ENCODE measurements at places on chromosomes 4 and X.

GRCh38 chrX:131288188-131288587 is 918 bp downstream of the IGSF1 start:
- DNase-seq = no peak

DNA sequence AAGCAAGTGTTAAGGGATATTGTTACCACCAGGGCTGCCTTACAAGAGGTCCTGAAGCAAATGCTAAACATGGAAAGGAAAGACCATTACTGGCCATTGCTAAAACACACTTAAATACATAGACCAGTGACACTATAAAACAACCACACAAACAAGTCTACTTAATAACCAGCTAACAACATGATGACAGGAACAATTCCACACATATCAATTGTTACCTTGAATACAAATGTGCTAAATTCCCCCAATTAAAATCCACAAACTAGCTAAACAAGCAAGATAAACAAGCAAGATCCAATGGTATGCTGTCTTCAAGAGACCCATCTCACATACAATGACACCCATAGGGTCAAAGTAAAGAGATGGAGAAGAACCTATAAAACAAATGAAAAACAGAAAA is 20.5 kb upstream of the MAGEA8 start:
- no peak for DNase-seq

GRCh38 chr4:23558101-23558500 is 331.7 kb downstream of the PPARGC1A start:
- no peak for DNase-seq

DNA sequence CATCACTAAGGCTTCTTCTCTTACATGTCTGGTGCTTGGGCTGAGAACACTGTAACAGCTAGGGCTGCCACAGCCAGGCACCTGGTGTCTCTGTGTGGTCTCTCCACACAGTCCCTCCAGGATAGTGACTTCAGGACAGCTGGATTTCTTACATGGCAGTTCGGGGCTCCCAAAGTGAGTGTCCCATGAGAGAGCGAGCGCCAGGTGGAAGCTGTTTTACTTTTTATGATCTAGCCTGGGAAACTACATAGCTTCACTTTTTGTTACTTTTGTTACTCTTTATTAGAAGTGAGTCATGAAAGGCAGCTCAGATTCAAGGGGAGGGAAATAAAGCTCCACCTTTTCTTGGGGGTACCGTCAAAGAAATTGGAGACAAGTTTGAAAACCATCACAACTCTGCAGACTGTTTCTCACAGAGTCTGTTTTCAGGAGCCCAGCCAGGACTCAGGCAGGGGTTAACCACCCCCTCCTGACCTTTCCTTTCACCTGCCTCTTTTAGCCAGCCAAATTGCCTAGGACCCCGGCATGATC is 373.0 kb downstream of the MID1IP1 start:
- no peak for DNase-seq

GRCh38 chr4:146158036-146158745 is 17.3 kb upstream of the LSM6 start:
- no peak for DNase-seq

- DNase-seq = no peak
Observed at GRCh38 chrX:65488495-65488894, 46.1 kb downstream of the LAS1L start.

GRCh38 chrX:36422368-36422767 is 502.8 kb downstream of the CFAP47 start:
- DNase-seq = no peak

- DNase-seq = no peak
Observed at GRCh38 chrX:2694914-2695267, 3.8 kb downstream of the CD99 start.

DNA sequence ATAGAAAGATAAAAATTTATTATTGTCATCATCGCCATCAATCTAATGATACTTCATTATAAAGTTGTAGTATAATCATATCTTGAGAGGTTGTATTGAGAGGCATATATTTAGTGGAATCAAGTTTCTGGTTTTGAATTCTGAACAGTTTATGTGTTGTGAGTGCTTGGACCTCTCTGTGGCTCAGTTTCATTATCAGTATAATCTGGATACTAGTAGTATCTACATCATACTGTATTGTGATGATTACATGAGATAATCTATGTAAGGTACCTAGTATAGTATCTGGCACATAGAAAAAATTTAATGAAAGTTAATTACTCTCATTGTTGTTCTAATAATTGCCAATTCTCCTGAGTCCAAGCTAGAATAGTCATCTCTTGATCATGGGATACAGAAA is 161.2 kb upstream of the UBQLN2 start:
- DNase-seq = no peak

- DNase-seq = no peak
Observed at GRCh38 chr4:128060121-128060698, 902 bp upstream of the LARP1B start.

DNA sequence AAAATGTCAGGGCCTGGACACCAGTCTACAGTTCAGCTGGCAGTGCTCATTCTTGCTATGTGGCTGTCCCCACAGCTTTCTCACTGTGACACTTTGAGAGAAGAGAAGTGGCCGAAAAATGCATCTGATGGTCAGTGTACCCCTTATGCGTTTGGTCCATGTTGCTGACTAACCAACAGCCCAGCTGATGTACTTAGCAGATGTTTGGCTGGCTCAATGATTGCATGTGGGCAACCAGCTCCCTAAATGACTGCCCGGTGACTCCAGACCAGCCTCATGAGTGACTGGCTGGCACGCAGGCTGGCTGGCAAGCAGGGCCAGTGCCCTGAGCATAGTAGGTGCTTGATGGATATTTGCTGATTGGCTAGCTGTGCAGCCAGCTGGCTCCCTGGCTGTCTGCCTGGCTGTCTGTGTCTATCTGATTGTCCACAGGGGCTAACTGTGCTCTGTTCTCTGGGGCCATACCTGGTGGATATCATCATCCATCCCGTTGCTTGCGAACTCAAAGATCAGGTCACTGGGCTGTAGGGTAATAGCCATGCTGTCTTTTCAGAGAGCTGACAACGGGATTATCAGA is 29.4 kb downstream of the ELF4 start:
- no peak for DNase-seq

- DNase-seq = no peak
Observed at GRCh38 chr4:165627128-165627527, 245.9 kb upstream of the TLL1 start.

GRCh38 chr4:87050596-87050995 is 115.8 kb downstream of the AFF1 start:
- DNase-seq = no peak

DNA sequence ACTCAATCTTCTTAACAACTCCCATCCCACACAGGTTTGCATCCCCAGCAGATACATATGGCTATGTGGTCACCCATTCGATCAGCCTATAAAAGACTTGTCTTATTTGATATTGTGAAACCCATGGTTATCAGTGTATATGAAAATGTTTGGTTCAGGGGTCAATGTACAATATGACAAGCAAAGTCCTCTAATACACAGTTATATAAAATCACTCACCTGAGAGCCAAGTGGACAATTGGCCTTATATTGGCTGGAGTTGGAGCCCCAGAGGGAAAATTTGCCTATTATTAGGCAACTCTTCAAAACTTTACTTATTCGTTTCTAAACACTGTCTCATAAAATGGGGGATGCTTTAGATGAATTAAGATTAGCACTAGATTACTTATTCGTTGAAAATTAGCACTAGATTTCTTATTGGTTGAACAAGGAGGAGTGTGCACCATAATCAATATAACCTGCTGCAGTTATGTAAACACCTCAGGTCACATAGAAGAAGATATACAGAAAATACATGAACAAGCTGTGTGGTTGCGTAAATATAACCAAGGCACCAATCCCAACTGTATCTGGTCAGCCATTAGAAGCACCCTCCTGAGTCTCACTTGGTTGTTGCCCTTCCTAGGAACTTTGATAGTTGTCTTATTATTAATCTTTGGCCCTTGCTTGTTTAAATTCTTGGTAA is 10.7 kb upstream of the ADH4 start:
- no peak for DNase-seq

DNA sequence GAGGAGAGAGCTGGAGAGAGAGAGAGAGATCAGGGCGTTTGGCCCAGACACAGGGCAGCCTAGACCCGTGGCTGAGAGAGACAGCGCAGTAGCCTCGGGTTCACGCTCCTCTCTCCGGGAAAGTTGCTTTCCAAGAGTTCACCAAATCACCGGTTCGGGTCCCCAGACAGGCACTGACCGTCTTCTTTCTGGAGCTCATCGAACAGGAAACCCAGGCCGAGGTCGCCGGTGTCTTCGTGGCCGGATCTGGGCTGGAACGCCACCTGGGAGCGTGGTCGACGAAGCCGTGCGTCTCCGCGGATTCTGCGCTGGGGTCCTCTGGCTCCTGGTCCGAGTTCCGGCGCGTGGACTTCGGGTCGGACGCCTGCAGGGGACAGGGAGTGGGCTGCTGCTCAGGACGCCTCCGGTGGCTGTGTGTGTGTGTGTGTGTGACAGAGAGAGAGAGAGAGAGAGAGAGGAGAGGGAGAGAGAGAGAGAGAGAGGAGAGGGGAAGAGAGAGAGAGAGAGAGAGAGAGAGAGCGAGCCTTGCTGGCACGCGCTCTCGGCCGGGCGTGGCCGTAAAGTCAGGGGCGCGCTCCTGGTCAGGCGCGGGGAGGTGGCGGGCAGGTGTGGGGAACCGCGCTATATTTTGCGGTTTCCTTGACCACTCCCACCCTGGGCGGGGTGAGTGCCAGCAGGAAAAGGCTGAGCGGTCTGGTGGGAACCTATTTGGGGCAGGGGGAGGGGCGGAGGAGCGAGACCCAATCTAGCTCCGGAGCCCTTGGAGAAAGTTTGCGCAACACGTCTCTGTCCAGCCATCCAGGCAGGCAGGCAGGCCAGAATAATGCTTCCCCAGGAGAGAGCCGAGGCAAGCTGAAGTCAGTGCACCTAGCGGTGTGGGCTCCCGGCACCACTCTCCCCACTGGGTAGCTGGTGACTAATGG is 62.1 kb downstream of the RHOXF2B start:
- no peak for DNase-seq

DNA sequence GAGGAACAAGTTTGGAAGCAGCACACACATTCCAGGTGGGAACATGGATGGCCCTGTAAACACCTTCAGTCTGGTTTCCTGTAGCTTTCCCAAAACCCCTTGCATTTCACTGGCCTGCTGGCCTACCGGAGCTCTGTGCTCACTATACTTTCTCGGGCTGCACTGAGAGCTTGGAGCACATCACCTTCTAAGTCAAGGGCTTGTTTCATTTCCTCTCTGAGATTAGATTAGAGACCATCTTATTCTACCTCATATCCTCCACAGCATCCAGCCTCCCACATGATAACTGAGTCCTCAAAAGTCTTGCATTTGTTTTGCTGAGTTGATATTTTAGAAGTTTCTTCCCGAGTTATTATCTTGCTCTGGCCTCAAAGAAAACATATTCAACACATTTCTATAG is 147.7 kb downstream of the RASL11B start:
- no peak for DNase-seq

DNA sequence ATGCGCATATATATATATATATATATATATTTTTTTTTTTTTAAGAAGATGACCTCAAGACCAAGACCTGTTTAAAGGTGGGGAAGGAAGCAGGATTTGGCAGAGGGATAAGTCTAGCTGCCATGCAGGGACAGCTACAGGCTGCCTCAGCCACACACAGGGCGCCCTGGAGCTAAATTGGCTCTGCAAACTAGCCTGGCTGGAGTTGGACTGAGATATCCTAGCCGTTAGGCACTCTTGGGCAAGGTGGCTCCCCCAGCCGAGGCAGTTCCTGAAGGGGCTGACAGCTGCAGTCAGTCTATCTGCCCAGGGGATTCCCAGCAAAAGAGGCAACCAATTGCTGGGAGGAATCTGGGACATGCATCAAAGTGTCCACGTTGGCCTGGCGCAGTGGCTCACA is 21.9 kb downstream of the TRIML1 start:
- DNase-seq = no peak

- DNase-seq = no peak
Observed at GRCh38 chr4:113221990-113222389, 172.5 kb downstream of the ANK2 start.

DNA sequence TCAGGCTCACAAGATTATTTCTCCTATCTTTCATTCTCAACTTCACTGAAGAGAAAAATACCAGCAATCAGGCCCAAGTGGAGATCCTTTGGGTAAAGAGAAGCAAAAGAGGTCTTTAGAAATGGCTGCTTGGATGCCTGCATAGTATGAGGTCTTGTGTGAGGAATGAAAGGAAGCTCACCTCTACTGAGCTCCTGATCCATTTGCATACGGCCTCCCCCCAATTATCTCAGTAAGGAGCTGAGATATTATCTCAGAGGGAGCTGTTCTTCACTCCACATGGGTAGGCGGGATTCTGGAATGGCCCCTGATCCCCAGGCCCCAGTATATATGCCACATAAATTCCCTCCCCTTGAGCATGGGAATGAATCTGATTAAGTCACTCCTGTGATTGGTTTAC is 75.8 kb downstream of the EVC2 start:
- no peak for DNase-seq

DNA sequence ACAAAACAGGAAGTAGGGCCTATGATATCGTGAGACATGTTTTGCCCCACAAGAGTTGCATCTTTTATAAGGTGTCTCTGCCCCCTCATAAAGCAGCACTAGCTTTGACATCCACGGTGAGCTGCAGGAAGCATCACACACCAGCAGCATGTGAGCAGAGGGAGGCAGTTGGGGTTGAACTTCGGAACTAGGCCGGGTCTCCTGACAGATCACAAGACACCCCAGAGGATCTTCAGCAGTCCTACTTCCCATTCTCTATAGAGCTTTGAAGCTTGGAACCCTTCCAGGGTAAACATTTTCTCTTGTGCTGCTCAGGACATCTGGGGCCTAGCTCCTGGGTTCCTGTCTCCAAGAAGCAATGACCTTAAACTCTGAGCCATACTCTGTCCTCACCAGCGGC is 27.5 kb downstream of the YY2 start:
- DNase-seq = no peak

GRCh38 chrX:119685225-119686066 is 7.5 kb downstream of the SEPTIN6 start:
- DNase-seq = peak; percentile 41

- no peak for DNase-seq
Observed at GRCh38 chrX:97854086-97854485, 970.4 kb downstream of the RPA4 start.

- DNase-seq = peak; percentile 32
Observed at GRCh38 chr4:244471-244870, 60.8 kb downstream of the ZNF732 start.

- no peak for DNase-seq
Observed at GRCh38 chr4:135065366-135065765, 863.8 kb upstream of the PABPC4L start.

DNA sequence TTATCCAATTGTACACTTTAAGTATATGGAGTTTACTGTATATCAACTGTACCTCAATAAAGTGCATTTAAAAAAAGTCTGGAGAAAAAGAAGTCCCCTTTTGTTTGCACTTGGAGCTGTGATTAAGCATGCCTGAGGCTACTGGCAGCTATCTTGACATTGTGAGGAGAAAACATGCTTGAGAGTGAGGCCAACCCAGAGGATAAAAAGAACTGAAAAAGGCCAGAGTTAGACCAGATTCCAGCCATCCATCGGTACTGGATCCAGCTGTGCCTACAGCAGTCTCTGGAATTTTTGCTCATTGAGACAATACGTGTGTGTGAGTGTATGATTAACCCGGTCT is 57.4 kb downstream of the LGI2 start:
- DNase-seq = no peak

Measured in stimulated activated CD8-positive, alpha-beta memory T cell treated with anti-CD3 and anti-CD28 coated beads, Interleukin-7, amount 100 ng/mL, for 4 hours (primary cell).